ENCODE measurements at places on chromosomes 11 and 22. TPM values are rescaled to one million over a fixed set of nuclear protein-coding genes. Genes with fewer than 3 reads are reported as not detected.

Gene CTSW
- polyA plus RNA-seq, result 1.6 TPM

Gene NRXN2
- polyA plus RNA-seq, result 0.10 TPM

Gene MMP10
- not detected for polyA plus RNA-seq

Gene KCNQ1OT1
- polyA plus RNA-seq, result 0.62 TPM

GRCh38 chr11:102239911-102240310 is 77.4 kb upstream of the BIRC3 start:
- DNase-seq, result no peak

- no peak for DNase-seq
These were observed 1205.1 kb upstream of the CNTN5 start for GRCh38 chr11:97815667-97816066.

DNA sequence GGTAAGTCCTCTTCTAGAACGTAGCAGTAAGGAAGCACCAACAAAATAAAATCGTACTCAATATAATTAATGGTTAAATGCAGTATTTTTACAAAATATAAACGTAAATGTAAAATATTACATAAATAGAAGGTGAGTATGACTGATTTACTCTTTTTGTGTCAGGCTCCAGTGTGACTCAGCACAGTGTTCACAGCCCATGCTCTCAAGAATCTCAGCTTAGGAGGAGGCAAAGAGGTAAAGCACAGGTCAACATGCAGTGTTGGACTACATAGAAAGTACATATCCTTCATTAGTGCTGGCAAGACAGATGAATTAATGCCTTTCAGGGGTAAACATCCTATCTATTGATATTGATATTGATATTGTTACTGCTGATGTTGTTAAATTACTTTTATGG is 2050.6 kb upstream of the RAG2 start:
- DNase-seq, result no peak
